Right renal cortex interstitium (tissue), 3 donors: ENCODE measurements at places on chromosomes 6 and 20. TPM values are rescaled to one million over a fixed set of nuclear protein-coding genes. Genes with fewer than 3 reads are reported as not detected.

DNA sequence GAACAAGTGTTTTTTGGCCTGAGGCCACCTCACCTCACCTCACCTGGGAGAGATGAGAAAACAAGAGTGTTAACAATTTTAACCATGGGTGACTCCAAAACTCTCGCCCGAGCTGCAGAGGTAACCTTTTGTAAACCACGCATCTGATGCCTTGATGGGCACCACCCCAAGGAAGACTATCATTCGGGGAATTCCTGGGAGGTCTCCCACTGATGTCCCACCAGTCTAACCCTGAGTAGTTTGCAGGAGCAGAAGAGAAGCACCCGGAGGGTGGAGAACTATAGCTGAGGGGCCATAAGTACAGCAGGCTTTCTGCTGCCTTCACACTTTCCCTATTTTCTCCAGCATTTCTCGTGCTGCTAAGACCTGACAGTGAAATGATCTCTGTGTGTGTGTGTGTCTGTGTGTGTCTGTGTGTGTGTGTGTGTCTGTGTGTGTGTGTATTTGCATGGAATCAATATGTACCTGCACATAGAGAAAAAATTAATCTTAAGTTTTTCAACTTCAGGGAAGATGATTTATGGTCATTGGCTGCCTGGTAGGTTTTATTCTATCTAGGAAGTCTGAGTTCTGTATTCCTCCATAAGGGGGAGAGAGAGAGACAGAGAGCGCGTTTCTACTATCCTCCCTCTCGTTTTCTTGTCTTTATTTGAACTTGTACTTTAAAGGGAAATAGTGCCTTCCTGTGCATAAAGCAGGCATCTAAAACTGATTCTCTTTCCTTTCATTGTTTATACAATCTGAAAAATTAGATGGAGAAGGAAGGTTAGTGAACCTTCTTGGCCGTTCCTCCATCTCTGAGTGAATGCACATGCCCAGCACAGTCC is 75.8 kb downstream of the CAP2 start:
- no peak for DNase-seq

- DNase-seq: no peak
Observed at GRCh38 chr20:59121714-59122565, 41.7 kb upstream of the ZNF831 start.

DNA sequence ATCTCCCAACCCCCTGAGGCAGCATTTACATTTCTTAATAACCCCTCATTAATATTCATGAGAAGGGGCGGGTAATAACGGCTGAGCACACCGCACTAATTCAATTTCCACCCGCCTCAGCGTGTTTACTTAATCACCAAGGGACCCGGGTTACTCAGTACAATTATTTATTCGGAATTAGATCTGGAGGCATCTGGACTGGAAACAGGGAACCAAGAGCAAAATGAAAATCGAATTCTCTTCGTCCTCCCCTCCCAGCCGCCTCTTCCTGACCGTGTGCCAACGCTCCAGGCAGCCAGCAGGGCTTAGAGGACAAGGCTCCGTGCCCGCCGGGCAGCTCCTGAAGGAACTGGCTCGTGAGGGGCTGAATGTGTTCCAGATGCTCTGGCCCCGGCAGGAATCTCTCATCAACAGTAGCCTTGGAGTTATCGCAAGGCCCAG is 23.5 kb upstream of the CTNNBL1 start:
- DNase-seq: no peak

DNA sequence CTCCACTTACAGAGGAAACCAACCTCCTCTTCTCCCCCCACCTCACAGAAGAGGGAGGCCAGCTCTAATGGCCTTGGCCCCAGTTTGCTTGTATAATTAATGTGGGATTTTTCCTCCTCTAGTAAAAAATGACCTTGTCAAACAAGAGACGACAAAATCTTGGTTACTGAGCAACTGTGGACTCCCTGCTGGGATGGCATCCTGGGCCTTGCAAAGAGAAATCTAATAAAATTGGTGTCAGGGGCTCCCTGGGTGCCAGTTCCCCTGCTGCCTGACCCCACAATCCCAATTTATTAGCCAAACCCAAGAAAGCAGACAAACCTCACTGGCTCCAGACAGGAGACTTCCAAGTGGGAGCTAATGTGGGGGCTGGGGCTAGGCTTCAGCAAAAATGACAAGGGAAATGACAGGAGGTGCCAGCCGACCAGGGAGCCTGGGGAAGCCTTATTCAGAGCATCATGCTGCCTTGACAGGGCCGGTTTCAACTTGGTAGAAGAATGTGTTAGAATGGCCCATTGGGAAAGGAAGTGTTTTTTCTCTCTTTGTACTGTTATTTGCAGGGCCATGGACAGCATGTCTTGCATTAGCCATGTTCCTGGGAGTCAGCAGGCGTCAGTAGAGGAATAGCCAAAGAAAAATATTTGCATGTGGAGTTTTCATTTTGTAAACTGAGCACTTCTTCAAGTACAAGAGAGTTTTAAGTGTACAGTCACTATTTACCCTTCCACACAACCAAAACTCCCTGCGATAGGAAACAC is 816.9 kb downstream of the DHX35 start:
- DNase-seq: no peak

GRCh38 chr6:110523451-110524021 is 47.1 kb upstream of the SLC22A16 start:
- DNase-seq: no peak

L3MBTL1 gene
- polyA plus RNA-seq: 11.5 TPM
